Activated CD8-positive, alpha-beta memory T cell treated with anti-CD3 and anti-CD28 coated beads for 1 hour (primary cell): ENCODE measurements at places on chromosomes 1 and 21.

- DNase-seq: no peak
Observed at GRCh38 chr1:214289574-214290272, 8.8 kb downstream of the SMYD2 start.

- DNase-seq: no peak
Observed at GRCh38 chr1:200911361-200911760, 16.7 kb downstream of the INAVA start.

GRCh38 chr1:59856725-59857338 lies 42.1 kb downstream of the HOOK1 start:
- no peak for DNase-seq

DNA sequence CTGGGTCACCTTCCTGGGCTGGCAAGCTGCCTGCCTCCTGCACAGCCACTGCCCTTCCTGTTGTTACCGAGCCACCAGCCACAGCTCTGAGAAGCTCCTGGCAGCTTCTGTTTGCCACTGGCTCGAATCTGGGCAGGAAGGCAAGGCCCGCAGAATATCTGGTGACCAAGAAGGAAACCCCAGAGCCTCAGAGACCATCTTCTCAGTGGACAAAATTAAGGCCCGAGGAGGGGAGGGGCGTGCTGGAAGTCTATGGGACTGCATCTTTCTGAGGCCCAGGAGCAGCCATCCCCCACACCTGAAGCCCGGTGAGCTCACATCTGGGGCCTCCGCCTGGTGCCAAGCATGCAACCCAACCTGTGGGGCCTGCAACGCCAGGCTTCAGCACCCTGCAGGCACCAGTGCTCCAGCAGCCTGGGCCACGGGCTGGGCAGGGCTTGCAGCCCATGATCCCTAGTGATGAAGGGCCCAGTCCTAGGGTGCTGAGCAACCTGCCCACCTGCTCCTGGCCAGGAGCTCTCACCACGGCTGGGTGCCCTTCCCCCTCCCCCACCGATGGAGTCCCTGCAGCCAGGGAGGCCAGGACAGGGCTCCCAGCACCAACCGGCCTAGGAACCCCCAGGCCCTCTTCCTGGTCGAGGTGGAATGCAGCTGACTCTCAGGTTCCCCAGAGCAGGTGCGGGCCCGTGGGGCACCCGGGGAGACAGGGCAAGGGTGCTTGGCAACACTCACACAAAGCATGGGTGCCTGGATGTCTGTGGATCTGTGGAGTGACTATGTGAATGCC lies 879 bp downstream of the CPTP start:
- DNase-seq: no peak

GRCh38 chr1:212232090-212232489 lies 53.1 kb upstream of the PPP2R5A start:
- no peak for DNase-seq

GRCh38 chr1:215023155-215023832 lies 59.2 kb upstream of the KCNK2 start:
- no peak for DNase-seq

GRCh38 chr1:66282343-66282852 lies 251.6 kb upstream of the SGIP1 start:
- peak; percentile 3 for DNase-seq

- DNase-seq: no peak
Observed at GRCh38 chr1:31372751-31373055, 173 bp downstream of the FABP3 start.

DNA sequence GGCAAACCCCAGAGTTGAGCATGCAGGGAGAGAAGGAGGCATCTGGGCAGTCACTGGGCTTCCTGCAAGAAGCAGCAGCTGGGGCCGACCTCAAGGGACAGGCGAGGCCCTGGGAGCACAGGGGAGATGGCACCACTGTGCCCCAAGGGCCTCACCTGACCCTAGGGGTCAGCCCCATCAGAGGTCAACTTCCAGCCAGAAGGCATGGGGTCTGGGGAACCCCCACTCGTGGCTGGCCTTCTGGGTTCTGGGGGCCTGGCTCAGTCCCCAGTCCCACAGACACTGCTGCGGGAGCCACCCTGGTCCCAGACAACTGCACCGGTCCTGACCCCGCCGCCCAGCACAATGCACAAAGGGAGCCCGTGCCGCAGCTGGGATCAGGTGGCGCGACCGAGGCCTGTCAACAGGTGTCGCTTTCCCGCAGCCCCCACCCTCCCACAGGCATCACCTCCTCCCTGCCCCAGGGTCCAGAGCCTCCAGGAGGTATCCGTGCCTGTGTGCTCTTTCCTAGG lies 6.2 kb downstream of the WNT9A start:
- no peak for DNase-seq

- no peak for DNase-seq
Observed at GRCh38 chr1:48249868-48250267, 27.4 kb downstream of the SLC5A9 start.

DNA sequence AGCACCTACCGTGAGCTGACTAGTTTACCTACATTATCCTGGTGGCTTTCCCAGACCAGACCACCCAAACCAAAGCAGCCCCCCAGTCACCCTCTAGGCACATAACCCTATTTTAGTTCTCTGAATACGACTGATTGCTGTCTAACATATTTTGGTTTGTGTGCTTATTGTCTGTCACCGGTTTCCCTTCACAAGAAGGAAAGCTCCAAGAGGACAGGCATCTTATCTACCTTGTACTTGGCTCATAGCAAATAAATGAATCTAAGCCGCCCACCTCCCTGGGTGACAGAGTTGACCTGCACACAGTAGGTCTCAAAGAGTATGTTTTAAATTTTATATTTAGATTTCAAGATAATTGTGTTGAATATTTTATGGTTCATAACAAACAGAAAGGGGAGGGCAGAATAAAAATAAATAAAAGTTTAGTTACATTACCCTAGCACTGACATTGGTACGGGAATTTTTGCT lies 904 bp upstream of the PRDX6 start:
- DNase-seq: no peak

GRCh38 chr1:197845886-197846285 lies 56.5 kb upstream of the C1orf53 start:
- no peak for DNase-seq

DNA sequence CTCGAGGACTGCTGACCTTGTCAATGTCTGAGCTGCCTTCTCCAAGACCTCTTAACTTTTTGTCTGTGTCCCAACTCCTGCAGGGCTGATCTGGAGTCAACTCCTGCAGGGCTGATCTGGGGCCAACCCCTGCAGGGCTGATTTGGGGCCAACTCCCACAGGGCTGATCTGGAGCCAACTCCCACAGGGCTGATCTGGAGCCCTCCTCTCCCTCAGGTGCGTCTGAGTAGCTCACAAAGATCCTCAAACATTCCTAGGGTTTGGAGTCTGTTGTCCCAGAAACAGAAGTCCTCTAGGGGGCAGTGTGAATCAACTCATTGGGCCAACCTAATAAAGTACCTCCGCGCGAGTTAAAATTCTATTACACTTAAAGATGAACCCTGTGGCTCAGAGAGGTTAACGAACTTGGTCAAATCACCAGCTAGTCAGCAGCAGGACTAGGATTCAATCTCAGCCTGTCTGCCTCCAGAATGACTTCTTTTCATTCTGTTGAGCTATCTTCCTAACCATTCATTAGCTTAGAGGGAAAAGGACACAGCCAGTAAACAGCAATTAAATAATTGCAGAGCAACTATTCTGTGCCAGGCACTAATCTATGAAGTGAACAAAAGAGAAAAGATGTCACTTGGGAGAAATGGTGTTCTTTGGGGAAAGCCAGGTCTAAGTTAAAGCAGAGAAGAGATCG lies 17.2 kb upstream of the RLF start:
- DNase-seq: peak; percentile 14

- no peak for DNase-seq
Observed at GRCh38 chr1:20682571-20683236, 21.5 kb upstream of the DDOST start.

DNA sequence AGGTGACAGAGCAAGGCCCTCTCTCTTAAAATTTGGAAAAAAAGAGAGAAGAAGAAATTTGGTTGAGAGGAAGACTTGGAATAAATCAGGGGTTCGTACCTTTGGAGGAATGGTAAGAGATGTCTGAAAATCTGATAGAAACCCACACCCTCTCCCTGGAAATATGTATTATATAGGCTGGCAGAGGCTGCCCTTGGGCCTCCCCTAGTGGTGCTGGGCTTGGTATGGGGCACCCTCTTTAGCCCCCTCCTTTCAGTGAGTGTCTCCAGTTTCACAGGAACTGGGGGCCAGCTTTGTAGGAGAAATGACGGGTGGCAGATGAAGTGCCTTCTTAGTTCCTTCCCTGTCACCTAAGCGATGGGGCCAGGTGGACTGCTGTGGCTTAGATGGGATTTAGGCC lies 82.9 kb upstream of the SLC2A1 start:
- no peak for DNase-seq

- DNase-seq: no peak
Observed at GRCh38 chr1:2270260-2271100, 42.4 kb downstream of the SKI start.

DNA sequence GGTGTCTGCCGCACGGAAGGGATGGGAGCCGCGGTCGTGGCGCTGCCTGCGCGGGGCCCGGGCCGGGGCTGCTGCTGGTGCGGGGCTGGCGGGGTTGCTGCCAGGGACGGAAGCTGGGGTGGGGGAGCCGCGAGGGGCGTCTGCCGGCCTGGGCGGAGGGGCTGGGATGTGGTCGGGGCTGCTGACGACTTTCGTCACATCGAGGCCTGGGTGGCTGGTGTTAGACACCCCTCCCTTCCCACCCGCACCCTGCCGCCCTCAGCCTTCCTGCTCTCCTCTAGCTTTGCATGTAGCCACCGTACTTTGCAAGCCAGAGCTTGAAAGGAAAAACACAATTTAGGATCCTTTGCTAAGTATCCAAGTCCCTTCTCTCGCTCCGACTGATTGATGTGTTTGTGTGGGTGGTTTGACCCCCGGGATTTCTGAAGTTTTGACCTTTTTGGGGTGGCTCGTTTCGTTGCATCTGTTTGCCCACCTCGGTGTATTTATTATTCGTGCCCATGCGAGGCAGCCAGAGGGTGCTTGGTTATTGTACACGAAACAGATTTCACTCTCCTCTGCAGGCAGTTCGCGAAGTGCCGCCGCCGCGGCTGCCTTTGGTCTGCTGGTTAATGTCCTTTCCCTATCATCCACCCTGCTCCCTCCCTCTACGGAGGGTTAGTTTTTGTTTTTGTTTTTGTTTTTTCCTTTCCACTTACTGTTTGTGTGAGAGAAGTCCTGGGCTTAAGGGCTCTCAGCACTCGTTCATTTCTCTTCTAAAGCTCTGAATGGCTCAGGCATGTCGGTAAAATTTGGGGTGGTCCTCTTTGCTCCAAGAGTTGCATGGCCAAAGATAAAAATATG lies 868 bp downstream of the C1orf21 start:
- DNase-seq: peak; percentile 27

GRCh38 chr1:230340526-230341161 lies 85.5 kb downstream of the PGBD5 start:
- no peak for DNase-seq

- DNase-seq: no peak
Observed at GRCh38 chr1:61167309-61167708, 84.9 kb downstream of the NFIA start.

GRCh38 chr1:202754293-202754692 lies 44.0 kb upstream of the SYT2 start:
- no peak for DNase-seq

DNA sequence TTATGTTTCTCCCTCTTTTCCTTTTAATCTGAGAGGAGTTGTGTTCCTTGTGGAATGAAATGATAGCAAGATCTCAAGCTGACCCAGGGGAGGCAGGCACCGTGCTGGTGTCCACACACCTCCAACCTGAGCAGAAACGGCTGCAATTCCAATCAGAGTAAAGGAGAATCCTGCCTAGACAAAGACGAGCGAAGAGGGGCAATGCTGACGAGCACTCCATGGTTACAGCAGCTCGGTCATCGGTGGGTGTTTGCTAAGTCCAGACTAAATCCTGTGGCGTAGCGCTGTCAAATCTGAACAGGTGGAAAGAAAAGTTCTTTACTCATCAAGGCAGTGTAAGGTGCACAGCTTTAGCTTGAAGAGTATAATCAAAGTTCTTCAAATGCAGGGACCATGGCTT lies 74.8 kb downstream of the PLD5 start:
- DNase-seq: no peak

DNA sequence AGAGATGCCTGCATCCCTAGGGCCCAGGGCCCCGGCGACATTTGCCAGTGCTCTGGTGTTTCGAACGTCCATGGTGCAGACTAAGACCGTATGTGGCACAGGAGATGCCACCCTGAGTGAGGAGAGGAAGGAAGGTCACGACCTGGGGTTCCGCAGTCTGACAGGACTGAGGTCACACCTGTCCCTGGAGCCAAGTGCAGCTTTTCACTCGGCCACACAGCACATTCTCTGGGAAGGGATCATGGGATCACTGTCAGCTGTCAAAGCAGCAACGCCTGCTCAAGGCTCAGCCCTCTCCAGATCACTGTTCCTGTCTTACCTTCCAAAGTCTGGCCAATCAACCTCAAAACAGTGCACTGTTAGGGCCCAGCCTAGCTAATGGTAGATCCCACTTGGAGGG lies 243.6 kb downstream of the SIPA1L2 start:
- no peak for DNase-seq

DNA sequence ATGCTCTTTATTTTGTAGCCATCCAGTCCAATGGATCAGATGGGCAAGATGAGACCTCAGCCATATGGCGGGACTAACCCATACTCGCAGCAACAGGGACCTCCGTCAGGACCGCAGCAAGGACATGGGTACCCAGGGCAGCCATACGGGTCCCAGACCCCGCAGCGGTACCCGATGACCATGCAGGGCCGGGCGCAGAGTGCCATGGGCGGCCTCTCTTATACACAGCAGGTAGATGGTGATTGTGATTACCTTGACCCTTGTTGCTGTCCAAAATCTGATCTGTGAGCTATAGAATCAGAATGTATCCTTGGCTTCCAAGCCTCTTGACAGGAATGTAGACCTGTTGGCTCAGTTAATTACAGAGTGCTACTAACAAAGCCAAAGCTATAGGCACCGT lies 33.8 kb downstream of the ARID1A start:
- no peak for DNase-seq

- no peak for DNase-seq
Observed at GRCh38 chr1:46697053-46697452, 21.9 kb downstream of the EFCAB14 start.

GRCh38 chr1:26602378-26602959 lies 72.9 kb downstream of the RPS6KA1 start:
- no peak for DNase-seq

DNA sequence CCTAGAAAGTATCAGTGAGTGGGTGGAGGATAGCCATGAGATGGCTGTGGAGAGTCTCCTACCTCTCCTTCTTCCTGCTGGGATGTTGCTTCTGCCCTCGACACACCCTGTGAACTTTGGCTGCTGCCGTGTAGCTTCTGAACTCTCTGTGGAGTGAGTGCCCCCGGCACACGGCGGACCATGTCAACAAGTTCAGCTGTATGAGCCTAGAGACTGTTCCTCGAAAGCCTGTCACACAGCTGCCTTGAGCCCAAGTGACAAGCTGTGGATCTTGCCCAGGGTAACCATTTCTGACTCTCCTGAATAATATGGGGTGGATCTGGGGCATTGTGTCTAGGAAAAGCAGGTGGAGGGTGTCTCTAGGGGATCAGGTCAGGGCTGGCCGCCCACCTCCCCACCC lies 143.2 kb downstream of the NOS1AP start:
- no peak for DNase-seq
